CD4-positive, alpha-beta T cell treated with Interleukin-2 at 100 ng/mL for 4 hours (primary cell): ENCODE measurements at places on chromosomes 5 and 9.

DNA sequence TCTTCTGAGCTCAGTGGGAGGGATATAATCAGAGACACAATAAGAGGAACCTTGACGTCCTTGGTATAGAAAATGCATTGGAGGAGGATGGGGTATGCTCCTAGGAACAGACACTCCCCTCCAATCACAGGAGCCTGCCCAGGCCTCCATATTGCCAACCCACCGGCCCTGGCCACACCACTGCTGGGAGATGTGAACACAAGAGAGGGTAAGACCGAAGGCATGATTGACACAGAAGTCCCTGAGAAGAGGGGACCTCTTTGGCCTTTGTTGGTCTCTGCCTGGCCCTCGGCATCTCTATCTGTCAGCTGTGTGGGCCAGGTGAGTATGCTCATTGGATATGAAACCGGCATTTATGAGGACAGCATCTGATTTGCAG is 62.0 kb downstream of the CRB2 start:
- DNase-seq, result no peak

DNA sequence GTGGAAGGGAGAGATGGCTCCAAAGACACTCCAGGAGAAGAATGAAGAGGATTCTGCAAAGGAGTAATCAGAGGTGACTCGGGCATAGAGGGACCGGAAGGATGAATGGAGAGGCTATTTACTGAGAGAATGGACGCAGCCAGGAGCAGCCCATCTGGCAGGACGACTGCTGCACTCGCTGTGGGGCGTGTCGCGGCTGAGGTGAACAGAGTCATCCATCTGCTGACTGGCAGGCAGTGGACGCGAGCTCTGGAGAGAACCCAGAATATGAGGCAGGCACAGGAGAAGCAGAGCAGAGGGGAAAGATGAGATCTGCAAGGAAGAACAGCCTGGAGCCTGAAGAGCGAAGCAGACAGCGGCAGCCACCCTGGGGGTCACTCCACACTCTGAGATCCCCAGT is 16.4 kb downstream of the FGF1 start:
- DNase-seq, result no peak

DNA sequence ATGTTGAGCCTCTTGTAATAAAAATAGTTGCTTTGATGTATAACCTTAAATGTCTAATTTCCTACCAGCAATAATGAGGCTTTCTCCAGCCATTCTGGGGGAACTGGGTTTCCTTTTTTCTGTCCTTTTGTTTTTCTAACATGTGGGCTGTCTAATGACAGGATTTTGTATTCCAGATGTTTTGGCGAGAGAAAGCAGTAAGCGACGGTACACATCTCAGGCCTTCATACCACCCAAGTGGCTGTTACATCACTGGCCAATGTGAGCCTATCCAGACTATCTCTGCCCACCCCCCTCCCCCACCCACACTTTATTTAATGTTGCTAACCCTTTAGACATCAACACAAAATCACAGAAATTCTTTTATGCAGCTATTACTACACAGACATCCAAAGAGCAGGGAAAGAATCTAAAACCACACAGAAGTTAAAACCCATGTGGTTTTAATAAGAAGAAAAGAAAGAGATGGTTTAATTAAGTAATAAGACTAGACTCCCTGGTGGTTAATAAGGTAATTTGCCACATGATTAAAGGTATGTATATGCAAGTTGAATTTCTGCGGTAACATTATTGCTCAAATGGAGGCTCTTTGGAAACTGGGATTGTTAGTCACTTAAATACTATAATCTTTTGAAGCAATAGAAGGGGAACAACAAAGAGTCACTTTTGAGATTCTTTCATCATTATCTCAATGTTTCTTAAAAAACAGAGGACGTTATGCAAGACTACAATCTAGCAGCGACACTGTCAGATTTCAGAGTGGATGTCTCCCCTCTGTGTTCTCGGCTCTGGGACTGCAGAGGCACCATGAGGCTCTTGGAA is 365.1 kb downstream of the ENC1 start:
- no peak for DNase-seq

- no peak for DNase-seq
Observed at GRCh38 chr5:154112255-154112654, 73.5 kb downstream of the MFAP3 start.

GRCh38 chr5:42912184-42912798 is 100.6 kb upstream of the SELENOP start:
- DNase-seq, result peak; percentile 77

- DNase-seq, result no peak
Observed at GRCh38 chr9:88236511-88237478, 98.5 kb upstream of the SPATA31C2 start.

DNA sequence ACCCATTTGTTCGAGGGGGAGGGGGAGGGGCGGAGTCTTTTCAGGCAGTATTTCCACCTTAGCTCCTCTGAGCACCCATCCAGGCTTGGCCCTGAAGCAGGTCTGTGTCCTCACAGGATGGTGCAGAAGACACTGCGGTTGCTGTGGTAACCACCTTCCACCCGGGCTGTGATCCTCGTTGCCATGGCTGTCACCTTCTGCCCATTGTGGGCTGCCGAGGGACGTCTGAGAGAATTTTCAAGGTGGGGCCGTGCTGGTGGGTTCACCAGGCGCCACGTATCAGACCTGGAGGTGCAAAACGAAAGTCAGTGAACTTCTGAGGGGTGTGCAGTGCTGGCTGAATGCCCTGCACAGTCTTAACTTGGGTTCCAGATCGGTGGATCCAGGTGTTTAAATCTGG is 26.7 kb downstream of the POLR1E start:
- DNase-seq, result peak; percentile 48

- peak; percentile 67 for DNase-seq
Observed at GRCh38 chr5:82351754-82352145, 73.6 kb upstream of the RPS23 start.

- DNase-seq, result no peak
Observed at GRCh38 chr9:105656131-105656921, 5.9 kb upstream of the TAL2 start.

DNA sequence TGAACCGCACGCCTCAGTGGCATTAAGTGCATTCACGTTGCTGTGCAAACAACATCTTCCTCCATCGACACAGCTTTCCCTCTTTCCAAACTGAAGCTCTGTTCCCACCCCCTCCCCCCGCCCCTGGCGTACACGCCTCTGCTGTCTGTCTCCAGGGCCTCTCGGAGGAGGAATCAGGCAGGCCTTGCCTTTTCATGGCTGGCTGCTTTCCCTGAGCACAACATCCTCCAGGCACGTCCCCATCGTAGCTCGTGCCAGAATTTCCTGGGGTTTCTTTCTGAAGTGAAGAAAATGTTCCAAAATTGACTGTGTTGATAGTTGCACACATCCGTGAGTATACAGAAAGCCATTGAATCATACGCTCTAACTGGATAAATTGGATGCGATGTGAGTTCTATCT is 22.3 kb upstream of the TMEM250 start:
- DNase-seq, result no peak

DNA sequence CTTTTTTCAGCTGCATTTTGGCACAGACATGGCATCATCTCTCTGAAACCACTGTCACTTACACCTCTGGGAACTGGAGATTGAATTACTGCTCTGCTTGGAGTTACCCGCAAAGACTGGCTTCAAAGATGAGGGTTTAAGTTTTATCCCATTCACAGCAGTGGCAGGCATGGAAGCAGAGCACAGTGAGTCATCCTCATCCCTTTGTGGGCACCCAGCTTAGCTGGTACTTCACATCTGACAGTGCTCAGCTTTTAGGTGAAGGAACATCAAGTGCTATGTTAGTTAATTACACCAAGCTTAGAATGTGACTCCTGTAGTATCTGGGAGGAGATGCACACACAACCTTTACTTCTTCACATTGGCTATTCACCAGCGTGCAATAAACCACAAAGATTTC is 24.8 kb upstream of the ALDH1A1 start:
- DNase-seq, result no peak

DNA sequence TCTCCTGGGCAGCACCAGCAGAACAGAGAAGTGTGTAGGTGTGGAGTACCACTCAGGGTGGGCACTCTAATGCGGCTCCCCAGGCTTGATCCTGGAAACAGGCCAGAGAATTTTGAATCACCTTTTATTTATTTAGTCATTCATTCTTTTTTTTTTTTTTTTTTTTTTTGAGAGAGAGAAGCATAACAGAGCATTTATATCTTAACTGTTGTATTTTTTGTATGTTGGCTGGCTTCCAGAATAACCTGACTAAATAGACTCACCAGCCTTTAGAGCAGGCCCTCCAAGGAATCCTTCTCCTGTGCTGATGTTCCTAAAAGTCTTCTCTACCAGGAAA is 153.4 kb downstream of the PIK3R1 start:
- peak; percentile 40 for DNase-seq

DNA sequence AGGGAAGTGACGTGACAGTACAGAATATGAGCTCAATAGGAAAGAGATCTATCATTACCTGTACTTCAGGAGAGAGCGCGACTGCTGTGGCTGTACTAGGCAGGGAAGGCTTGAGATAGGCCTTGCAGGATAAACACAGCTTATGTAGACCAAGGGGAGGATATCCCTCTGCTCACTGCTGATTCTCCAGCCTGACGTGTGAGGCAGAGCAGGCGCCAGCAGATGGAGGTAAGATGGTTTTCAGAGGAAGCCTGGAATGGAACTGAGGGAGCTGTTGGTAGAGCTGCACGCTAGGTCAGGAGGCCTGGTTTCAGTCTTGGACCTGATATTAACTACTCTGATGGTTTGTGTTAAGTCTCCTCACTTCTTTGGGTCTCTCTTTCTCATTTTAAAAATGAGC is 291.4 kb downstream of the YTHDC2 start:
- no peak for DNase-seq

GRCh38 chr9:137745541-137745991 is 126.8 kb downstream of the EHMT1 start:
- peak; percentile 44 for DNase-seq

DNA sequence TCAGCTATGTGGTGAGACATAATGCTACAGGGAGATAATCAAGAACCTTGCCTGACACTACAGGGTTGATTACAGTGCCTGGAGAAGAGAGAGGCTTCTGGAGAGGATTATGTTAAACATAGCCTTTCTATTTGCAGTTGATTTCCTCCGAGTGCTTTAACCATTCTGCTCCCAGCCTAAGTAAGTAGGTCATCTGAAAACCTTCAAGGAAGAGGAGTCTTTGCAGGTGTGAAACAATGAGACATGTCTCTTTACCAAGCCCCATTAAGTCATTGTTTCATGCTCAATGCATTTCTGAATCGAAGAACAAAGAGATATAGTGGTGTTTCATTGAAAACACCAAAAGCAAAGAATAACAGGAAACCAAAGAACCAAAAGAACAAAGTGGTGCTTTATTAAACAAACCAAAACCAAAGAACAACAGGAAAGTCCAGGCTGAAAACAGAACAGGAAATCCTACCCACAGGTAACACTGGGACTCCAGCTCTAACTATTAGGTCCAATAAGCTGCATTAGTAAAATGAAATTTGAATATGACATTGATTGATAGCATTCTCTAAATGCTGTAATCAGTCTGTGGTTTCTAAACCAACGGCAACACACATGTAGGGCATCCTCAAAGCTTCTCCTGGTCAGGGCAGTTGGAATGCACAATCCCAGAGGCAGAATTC is 113.3 kb upstream of the SPATA31D4 start:
- DNase-seq, result no peak

- DNase-seq, result no peak
Observed at GRCh38 chr5:36641431-36641830, 35.0 kb downstream of the SLC1A3 start.

GRCh38 chr9:77896269-77896937 is 135.2 kb downstream of the GNAQ start:
- DNase-seq, result no peak

- no peak for DNase-seq
Observed at GRCh38 chr9:1456301-1457024, 406.3 kb downstream of the DMRT2 start.

DNA sequence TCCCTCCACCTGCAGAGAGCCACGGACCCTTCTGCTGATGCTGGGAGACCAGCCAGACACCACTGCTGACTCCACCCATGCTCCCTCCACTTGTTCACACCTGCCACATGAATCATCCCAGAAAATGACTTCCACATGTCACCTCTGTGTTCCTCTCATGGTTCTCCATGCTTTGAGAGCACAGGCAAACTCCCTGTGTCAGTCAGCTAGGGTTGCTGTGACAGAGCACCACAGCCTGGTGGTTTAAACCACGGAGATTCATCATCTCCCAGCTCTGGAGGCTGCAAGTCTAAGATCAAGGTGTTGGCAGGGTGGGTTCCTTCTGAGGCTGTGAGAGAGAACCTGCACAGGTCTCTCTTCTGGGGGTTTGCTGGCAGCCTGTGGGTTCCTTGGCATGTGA is 381.4 kb downstream of the GADD45G start:
- no peak for DNase-seq

DNA sequence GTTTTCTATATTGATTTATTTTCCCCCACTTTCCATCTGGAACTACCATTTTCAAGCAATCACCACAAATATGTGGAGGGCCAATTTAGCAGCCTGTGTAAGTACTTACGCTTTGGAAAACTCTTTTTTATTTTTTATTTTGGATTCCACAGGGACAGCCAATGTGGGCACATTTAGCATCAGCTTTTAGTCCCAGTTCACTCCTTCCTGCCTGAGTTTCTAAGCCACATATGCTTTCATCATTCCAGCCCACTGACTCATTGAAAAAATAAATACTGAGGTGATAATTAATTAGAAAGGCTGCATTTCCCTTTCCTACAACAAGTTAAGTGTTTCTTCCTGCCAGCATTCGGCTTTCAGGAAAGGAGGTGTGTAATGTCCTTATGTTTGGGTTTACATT is 76.8 kb downstream of the TMEM167A start:
- DNase-seq, result no peak

DNA sequence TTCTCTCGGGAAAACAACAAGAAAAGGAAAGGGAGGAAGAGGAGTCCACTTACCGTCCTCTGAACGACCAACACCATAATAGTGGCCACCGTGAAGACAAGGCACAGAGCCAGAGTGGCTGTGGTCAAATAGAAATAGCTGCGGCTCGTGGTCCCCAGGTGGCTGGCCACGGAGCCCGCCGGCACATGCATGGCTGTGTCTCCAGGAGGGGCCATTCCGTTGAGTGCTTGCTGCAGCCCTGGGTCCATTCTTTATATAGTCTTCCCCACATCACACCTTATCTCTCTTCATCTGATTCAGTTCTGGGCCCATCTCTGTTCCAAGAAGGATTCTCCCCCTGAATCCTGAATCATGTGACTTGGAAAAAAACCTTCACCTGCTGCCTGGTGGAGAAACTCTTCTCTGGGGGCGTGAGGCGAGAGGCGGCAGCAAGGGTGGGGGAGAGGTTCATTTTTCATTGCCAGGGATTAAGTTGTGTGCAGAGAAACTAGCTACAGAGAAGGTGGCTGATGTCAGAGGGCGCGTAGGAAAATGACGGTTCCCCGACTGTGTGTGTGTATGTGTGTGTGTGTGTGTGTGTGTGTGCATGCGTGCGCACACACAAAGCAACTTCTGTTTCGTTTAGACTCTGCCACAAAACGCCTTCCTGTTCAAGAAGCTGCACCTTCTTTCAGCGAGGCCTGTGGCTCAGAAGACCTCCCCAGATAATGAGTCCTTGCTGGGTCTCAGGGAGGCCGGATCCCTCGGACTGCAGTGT is at the start of gene TNFSF8:
Gene TNFSF8, minus strand, starts transcription at position 536 of the 757 bp plus-strand sequence. Its CDS starts 288 bp downstream, at position 248.
- DNase-seq, result peak; percentile 88

- DNase-seq, result no peak
Observed at GRCh38 chr5:1099926-1100663, 11.8 kb downstream of the SLC12A7 start.

GRCh38 chr5:453725-454481 is 10.9 kb downstream of the EXOC3 start:
- DNase-seq, result no peak
